ENCODE measurements at places on chromosomes 12 and 14.

DNA sequence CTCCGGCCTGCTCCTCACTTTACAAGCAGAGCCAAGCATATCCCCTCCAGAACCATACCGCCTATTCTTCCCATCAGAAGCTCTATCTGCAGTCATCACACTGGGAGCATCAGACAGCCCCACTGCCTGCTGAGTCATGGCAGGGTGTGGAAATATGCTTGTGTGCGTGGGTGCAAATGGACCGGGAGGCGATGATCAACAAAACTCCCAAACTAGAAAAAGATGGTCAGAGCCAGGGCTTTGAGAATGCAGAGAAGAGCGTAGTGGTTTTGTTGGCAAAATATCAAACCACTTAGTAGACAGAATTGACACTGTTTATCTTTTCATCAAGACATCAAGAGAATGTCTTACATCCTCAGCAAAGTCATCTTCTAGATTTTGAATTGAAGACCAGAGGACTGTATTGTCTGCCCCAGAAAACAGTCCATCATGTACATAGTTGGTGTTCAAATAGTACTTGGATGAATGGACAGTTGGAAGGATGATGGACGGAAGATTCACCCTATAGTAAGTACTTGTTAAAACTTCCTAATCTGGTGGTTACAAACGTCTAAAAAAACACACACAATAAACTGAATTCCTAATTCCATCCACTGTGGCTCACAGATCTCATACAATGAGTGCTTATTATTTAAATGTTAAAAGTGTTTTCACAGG, 54.9 kb downstream of the VWF start:
- peak; percentile 92 for DNase-seq

- DNase-seq, result peak; percentile 46
Measured at GRCh38 chr12:56377310-56377988, 14.8 kb upstream of the APOF start.

DNA sequence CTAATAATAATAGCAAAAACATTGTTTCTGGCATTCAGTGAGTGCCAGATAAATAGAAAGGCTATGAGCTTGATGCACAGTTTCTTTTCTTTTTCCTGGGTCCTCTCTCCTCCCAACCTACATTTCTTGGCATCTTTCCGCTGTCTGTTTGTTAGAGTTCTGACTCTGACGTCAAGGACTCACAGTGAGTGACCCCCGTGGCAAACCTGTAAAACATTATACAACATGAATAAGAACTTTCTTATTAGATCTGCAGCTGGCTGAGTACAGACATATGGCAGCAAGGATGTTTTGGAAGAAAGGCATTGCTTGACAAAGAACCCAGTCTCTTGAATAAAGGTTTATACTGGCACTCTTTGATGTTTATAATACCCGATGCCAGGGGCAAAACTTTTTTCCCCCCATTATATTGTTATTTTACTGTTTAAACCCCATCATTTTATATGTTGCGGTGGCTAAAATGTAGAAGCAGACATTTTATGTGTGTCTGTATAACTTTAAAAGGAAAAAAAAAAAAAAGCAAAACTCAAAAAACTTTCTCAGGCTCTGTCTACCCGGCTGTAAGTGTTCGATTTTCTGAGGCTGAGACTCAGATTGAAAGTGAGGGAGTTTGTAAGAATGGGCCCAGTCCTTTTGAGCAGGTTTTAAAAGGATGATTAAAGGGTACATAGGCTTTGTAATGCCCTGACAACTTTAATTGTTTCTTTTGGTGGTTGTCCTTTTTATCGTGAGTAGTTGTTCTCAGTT, 159.3 kb downstream of the PDE3A start:
- DNase-seq, result no peak

DNA sequence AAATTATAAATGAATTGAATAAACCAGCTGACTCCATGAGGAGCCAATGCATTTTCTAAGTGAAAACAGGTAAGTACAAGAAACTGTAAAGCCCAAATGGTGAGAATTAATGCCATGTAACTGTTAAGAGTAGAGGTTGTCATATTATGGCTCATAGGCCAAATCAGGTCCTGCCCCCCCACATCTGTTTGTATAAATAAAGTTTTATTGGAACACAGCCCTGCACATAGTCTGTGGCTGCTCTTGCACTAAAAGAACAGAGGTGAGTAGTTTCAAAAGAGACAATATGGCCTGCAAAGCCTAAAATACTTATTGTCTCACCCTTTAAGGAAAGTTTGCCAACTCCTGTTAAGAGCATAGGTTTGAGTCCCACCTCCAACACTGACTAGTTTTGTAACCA, 140.5 kb upstream of the SRRM4 start:
- DNase-seq, result no peak

- peak; percentile 47 for DNase-seq
Measured at GRCh38 chr12:28872654-28873268, 276.3 kb upstream of the FAR2 start.

DNA sequence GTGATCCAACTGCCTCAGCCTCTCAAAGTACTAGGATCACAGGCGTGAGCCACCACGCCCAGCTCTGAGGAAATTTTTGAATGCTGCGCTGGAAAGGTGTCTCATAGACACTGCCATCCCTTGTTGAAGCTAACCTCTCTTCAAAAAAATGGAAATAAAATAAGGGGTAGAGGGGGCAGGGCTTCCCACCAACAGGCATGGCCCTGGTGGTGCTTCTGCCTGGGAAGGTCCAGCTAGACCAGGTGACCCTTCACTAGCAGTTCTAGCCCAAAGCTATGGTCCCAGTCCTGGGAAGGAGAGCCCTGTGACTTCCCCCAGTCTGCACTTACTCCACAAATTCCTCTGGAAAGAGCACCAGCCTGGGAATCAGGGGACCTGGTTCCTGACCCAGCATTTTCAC, 45.7 kb upstream of the TSPAN11 start:
- no peak for DNase-seq

- DNase-seq, result no peak
Measured at GRCh38 chr12:126668961-126669360, 1598.0 kb upstream of the TMEM132C start.

GRCh38 chr14:69096781-69097475, 56.0 kb downstream of the DCAF5 start:
- DNase-seq, result no peak

GRCh38 chr14:28098856-28099255, 667.7 kb upstream of the FOXG1 start:
- no peak for DNase-seq

DNA sequence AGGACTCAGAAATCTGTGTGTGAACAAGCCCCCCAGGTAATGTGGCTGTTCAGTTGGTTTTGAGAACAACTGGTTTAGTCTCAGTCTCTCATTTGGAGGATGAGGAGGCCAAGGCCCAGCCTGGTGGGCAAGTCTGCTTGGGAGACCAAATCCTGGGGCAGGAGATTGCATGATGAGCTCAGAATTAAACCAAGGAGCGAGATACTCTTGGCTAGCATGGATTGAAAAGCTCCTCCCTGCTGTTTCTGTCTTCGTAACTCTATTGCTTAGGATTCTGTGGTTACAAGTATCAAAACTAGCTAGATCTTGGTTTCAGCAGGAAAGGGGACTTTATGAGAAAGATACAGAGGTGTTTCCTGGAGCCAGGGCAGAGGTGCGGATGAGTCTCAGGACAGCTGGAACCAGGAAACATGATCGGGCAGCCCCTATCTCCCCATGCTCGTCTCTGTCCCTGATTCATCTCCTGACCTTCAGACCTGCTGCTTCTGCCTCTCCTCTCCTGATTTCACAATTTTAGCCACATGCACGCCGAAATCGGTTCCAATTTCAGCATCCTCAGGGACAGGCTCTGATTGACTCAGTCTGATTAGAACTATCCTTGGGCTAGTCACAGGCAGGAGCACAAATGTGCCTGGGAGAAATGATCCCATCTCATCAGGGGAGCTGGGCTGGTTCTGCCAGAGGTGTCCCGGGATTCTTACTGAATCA, 40.2 kb upstream of the RIN3 start:
- DNase-seq, result peak; percentile 58

- no peak for DNase-seq
Measured at GRCh38 chr12:114096461-114096860, 130.3 kb upstream of the RBM19 start.

DNA sequence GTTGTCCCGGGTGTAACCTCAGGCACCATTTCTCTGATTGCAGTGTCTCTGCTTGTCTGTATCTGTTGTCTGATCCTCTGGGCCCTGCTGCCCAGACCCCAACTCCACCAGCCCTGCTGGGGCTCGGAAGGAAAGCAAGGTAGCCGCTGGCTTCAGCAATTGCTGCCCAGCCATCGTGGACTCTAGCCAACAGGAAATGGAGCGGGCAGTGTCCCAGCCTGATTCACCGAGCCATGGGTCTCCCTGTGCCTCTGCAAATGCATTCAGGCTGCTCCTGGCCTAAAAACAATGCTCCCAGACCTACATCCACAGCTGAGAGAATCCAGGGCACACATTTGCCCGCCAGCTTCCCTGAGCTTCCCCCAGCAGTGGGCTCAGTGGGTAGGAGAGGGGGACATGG, 9.2 kb downstream of the TUNAR start:
- DNase-seq, result no peak

DNA sequence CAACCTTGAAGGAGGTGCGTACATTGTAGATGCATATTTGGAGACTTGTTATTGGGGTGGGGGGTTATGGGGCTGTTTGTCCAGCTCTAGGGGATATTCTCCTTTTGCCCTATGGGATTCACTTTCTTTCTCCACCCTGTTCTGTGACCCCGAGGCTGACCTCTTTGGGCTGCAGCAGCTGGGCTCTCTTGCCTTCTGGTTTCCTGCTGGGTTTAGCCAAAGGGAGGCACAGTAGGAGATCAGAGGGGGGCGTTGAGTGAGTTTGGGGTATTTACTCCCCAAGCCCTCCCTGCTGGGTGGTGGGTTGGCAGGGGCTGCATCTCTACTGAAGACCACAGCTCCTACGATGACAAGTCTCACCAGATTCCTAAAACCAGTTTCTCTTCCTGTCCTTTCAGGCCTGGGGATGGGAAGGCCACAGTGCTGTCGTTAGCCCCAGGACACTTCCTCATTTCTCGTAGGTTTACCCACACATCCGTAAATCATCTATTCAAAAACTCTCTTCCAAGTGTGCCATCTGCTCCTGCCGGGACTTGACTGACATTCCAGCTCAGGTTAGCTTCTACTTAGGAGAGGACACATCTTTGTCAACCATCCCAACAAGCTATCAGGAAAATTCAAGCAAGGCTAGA, 127.1 kb downstream of the TMEM30B start:
- peak; percentile 15 for DNase-seq

GRCh38 chr12:69595689-69596088, 10.4 kb downstream of the CCT2 start:
- DNase-seq, result no peak

- DNase-seq, result no peak
Measured at GRCh38 chr12:119071638-119072231, 90.4 kb downstream of the SRRM4 start.

GRCh38 chr12:109085590-109085989, 7.7 kb downstream of the ALKBH2 start:
- no peak for DNase-seq

DNA sequence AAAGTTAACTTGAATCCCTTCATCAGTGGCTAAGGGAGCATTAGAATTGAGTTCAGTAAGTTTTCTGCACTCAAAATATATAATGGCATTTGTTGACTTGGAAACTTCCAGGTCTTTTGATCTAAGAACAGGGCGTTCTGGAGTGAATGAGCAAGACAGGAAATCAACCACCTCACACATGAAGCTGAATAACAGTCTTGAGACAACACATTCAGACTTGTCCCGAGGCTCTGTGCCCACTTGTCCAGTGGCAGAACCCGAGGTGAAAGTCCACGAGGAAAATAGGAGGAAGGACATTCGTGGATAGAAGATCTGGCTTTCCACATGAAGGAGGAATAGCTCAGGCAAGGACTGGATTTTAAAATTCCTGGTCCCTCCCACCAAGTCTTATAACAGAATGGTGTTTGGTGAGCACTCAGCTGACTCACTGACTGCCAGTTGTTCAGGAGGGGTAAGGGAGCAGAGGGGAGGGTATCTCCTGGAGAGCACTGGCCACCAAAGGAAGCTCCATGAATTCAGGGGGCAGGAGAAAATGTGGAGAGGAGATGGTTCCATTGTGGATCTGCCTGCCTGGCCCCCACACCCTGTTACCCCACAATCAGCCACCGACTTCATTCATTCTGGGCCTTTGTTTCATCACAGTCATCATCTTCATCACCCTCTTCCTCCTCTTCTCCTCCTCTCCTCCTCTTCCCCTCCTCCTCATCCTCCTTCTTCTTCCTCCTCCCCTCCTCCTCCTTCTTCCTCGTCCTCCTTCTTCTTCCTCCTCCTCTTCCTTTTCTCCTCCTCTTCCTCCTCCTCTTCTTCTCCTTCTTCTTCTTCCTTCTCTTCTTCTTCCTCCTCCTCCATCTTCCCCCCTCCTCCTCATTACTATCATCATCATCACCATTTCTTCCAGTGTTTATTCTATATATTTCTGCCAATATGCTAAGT, 620.1 kb downstream of the MED13L start:
- DNase-seq, result no peak

DNA sequence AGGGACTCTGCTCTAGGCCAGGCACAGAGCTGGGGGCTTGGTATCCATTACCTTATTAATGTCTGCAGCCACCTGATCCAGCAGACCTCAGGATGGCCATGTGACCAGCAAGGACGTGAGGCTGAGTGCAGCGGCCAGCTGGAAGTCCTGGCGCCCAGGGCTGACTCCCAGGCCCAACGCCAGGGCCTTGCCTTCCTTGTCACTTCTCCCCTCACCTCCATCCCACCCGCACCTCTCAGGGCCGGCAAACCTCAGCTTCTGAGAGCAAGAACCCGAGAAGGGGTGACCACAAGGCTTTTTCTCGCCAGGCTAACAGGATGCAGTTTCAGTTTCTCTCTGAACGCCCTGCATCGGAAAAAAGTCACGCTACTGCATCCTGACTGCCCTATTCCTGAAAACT, 15.4 kb downstream of the RAB35 start:
- DNase-seq, result no peak

- no peak for DNase-seq
Measured at GRCh38 chr14:64577211-64577610, 27.4 kb downstream of the PPP1R36 start.

DNA sequence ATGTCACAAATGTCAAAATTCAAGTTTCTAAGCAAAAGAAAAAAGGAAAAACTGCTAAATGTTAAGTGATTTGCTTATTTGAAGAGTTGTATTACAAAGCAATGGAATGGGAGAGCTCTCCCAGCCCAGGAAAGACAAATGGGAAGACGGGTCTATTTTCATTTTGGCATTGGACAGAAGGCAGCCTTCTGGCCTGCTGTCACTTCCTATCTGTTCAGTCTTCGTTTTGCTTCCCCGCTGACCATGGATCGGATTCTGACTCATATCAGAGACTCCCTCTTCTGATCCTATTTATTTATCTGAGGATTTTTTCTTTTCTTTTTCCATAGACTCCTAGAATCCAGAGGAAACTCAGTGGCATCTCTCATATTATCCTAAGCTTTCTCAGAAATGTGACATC, 634.9 kb downstream of the DIO2 start:
- no peak for DNase-seq

- peak; percentile 31 for DNase-seq
Measured at GRCh38 chr12:97960741-97961608, 498.4 kb downstream of the RMST start.

GRCh38 chr12:94495445-94496115, 35.9 kb upstream of the CEP83 start:
- no peak for DNase-seq
